ENCODE measurements at places on chromosomes 3 and 15.

- no peak for DNase-seq
Observed at GRCh38 chr15:43095243-43095642, 10.6 kb downstream of the UBR1 start.

DNA sequence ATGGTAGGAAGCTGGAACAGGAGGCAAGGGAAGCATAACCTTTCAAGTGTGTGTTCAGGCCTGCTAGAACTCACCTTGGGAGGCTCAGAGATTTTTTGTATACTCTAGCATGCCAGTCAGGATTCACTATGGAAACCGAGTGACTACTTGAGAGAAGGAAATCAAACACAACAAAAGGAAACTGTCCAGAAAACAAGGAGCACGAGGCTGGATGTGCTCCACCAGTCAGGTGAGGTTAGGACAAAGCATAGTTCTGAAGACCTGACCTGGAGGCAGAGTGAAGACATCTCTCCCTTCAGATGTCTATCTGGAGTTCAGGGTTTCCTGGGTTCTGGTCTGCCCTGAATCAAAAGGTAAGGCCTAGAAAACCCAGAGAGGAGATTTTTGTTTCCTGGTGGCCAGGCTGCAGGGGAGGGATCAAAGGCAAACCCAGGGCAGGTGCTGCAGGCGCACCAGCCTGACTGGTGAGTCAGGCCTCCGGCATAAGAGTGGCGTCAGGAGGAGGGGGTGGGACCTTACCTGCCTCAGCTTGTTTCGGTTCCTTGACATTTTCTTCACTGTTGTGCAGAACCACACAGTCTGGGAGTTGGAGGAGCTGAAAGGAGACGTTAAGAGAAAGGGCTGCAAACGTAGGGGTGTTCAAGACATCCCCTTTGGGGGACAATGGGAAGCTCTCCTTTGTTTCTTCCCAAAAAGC lies 52.2 kb upstream of the OSBPL11 start:
- DNase-seq, result no peak

DNA sequence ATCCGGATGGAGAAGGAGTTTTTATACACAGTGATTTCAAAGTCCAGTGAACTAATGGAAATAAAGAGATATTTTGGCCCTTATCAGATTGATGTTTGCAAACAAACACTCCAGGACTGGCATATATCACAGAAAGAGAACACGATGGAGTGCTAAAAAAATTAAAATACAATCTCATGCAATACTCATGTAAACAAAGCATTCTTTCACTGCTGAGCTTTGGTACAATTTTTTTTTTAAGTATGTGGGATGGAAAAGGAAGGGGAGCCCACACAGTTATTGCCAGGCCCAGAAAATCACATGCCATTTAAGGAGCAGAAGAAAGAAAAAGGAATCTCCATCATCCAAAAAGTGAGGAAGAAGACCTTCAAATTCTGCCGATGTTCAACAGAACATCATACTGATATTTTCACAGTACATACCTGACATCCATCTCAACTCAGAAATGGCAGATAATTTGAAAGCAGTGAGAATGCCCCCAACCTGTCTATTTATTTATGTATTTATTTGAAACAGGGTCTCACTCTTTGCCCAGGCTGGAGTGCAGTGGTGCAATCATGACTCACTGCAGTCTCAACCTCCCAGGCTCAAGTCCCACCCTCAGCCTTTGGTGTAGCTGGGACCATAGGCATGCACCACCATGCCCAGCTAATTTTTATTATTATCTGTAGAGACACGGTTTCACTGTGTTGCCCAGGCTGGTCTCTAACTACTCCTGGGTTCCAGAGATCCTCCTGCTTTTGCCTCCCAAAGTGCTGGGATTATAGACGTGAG lies 107.5 kb upstream of the SLC2A2 start:
- DNase-seq, result no peak

DNA sequence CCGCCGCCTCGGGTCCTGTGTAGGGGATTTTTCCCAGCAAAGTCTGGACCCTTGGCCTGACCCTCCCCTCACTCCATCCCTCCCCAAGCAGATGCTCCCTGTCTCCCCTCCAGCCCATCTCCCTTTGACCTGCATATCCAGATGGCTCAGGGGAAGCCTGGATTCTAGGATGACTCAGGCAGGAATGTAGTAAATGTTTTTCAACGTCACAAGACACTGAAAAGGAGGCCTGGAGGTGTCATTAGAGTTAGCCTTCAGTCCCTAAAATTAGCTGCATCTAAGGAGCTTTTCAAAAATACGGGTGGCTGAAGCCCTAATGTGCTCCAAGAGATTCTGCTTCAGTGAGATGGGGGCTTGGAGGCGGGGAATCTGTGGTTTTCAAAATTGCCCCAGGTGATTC lies 7.2 kb downstream of the ACAN start:
- no peak for DNase-seq

DNA sequence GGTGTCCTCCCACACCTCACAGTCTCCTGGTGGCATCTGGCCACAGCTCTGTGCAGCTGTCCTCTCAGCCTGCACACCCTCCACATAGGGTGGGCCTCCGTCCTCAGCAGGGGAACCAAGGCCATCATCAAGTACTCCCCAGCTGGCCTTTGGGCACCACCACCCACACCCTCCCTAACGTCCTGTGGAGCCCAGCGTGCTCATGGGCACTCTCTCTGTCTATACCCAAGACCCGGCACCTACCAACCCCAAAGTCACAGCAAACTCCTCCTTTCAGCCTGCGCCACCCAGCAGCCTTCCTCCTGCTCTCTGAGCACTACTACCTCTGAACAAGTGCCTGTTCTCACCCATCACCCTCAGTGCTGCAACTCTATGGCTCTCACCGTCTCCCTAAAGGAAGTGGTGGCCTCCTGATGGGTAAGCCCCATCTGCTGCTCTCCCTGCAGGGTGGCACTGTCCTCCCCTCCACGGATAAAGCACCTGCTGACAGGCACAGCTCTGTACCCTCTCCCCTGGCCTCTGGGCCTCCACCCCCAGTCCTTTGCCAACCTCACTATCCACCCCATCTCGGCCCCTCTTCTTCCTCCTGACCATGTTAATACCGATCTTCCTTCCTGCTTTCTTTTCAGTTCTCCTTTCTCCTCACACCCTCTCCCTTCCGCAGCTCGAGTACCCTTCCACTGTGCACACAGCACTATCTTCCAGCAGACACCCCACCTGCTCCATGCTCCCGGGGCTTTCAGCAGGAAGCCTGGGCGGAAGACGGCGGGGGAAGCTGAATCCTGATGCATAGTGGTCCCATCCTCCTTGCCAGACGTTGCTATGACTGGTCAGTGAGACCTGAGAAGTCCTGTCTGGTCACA lies 31.5 kb downstream of the SLC41A3 start:
- DNase-seq, result no peak

DNA sequence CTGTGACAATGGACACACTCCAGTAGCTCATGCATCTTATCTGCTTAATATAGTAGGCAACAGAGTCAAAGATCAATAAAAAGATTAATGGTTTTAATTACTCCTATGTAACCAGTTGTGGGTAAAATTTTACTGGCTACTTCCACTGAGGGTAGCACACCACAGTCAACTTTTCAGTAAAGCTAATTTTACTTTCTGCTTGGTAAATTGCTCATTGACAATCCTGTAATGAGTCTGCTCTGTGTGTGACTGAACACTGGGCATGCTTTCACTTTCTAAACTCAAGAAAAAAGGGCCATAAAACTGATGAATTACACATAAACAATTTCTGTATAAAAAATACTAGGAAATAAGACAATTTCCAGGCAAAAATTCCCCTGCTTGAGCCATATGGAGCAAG lies 838.3 kb downstream of the VGLL3 start:
- no peak for DNase-seq

- DNase-seq, result no peak
Observed at GRCh38 chr3:44870375-44871061, 3.9 kb upstream of the TGM4 start.
